ENCODE measurements at places on chromosomes 11 and 22. TPM values are rescaled to one million over a fixed set of nuclear protein-coding genes. Genes with fewer than 3 reads are reported as not detected.

Gene ATL3
- 7.5 TPM for polyA plus RNA-seq

Gene FAT3
- polyA plus RNA-seq, result 0.04 TPM

Gene THY1
- 16.7 TPM for polyA plus RNA-seq

Gene MRPL17
- polyA plus RNA-seq, result 56.8 TPM

Gene OR8A1
- not detected for polyA plus RNA-seq

Gene CTSW
- polyA plus RNA-seq, result 0.53 TPM

Gene APOA4
- not detected for polyA plus RNA-seq

Gene NLRP6
- not detected for polyA plus RNA-seq

Gene DERL3
- polyA plus RNA-seq, result 1.4 TPM

Gene GGTLC2
- polyA plus RNA-seq, result not detected

Gene KRTAP5-9
- polyA plus RNA-seq, result not detected

Gene KIF18A
- 0.28 TPM for polyA plus RNA-seq

Gene APOA1
- 87.7 TPM for polyA plus RNA-seq

Gene CDK2AP2
- 461 TPM for polyA plus RNA-seq

Gene NTM
- 1.1 TPM for polyA plus RNA-seq

Gene APOL5
- polyA plus RNA-seq, result 0.07 TPM

Gene RASD2
- polyA plus RNA-seq, result 4.8 TPM

Gene NUDT8
- polyA plus RNA-seq, result 29.1 TPM

Gene SMTNL1
- not detected for polyA plus RNA-seq

Gene VPREB1
- not detected for polyA plus RNA-seq

Gene GAL
- 7.0 TPM for polyA plus RNA-seq

Gene RCOR2
- 3.8 TPM for polyA plus RNA-seq

Gene MRGPRX4
- not detected for polyA plus RNA-seq

Gene SCGB1D2
- polyA plus RNA-seq, result 3.1 TPM

Gene MMP1
- not detected for polyA plus RNA-seq

Gene TCN2
- 11.0 TPM for polyA plus RNA-seq

Gene TSSC4
- polyA plus RNA-seq, result 75.9 TPM

Gene GUCY1A2
- polyA plus RNA-seq, result 1.2 TPM

Gene CCDC188
- 0.50 TPM for polyA plus RNA-seq

Gene TRIM29
- polyA plus RNA-seq, result not detected

Gene C22orf42
- polyA plus RNA-seq, result not detected

Gene CABP4
- 0.44 TPM for polyA plus RNA-seq

Measured in heart left ventricle (tissue), 16 donors.